ENCODE measurements at places on chromosomes 7 and 10.
A peak's percentile ranks its signal among the peaks of the same experiment; 100 is the strongest.

DNA sequence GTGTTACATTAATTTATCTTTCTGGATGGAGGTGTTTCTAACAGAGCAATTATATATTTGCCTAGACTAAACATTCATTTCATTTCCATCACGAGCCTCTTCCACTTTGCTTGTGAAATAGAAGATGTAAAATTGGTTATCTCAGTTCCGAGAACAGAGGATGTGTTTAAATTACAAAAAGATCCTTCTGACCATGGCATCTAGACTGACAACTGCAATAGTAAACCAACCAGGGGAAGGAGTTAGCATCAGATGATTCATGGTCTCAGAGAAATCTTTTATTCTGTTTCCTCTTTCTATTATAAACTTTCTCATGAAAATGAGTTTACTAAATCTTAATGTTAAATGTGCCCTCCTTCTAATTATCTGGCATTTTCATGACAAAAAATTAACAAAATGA is 149.8 kb upstream of the WDR11 start:
- DNase-seq, result no peak

- peak; percentile 80 for DNase-seq
Measured at GRCh38 chr10:79241990-79242619, 105.2 kb upstream of the PPIF start.

DNA sequence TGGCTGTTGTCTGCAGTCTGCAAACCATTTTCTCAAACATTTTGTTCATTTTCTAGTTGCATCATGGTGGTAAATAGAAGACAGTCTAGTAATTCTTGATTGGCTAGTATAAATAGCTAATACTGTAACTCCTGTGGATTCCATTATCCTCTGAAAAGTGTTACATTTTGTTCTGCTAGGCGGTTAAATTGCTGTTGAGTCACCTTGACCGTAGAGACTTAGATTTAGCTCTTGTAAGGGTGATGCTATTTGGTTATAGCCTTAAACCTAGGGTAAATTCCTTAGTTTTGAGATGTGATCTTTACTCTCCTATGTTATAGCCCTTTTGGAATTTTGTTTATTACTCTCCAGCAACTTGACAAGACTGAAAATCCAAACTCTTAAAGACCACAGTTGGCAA is 58.8 kb downstream of the SHOC2 start:
- DNase-seq, result no peak

- DNase-seq, result no peak
Measured at GRCh38 chr7:75711656-75712514, 26.9 kb downstream of the HIP1 start.

- DNase-seq, result no peak
Measured at GRCh38 chr7:27890205-27890849, 150.4 kb downstream of the TAX1BP1 start.

- DNase-seq, result no peak
Measured at GRCh38 chr7:127702052-127702652, 50.2 kb downstream of the SND1 start.

DNA sequence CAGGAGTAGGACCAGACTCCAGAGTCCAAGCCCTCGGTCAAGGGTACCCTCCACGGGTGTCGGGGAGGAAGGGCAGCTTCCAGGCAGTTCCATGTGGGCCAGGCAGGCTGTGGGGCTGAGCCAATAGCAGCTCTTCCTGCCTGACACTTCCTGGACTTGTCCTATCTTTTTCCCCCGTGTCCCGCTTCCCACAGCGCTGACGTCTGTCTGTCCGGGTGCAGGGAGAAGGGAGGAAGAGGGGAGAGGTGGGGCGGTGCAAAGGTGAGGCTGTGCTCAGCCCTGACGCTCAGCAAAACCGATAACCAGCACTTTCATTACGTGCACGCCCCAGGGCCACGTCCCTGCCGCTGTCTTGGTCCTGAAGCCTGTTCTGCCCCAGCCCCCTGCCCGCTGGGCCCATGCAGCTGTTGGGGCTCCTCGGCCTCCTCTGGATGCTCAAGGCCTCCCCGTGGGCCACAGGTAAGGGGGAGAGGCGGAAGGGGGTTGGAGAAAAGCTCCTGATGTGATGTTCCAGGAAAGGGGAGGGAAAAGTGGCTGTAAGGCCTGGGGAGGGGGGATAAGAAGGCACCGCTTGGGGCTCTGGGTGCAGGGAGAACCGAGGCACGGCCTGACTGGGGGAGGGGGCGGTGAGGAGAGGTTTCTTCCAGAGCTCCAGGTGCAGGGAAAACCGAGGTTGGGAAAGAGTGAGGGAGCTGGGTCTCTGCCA is at the start of gene MUC3A:
TSS of gene MUC3A (plus strand) at position 308 of the 706 bp plus-strand sequence. CDS start at position 399, 91 bp downstream.
- no peak for DNase-seq

DNA sequence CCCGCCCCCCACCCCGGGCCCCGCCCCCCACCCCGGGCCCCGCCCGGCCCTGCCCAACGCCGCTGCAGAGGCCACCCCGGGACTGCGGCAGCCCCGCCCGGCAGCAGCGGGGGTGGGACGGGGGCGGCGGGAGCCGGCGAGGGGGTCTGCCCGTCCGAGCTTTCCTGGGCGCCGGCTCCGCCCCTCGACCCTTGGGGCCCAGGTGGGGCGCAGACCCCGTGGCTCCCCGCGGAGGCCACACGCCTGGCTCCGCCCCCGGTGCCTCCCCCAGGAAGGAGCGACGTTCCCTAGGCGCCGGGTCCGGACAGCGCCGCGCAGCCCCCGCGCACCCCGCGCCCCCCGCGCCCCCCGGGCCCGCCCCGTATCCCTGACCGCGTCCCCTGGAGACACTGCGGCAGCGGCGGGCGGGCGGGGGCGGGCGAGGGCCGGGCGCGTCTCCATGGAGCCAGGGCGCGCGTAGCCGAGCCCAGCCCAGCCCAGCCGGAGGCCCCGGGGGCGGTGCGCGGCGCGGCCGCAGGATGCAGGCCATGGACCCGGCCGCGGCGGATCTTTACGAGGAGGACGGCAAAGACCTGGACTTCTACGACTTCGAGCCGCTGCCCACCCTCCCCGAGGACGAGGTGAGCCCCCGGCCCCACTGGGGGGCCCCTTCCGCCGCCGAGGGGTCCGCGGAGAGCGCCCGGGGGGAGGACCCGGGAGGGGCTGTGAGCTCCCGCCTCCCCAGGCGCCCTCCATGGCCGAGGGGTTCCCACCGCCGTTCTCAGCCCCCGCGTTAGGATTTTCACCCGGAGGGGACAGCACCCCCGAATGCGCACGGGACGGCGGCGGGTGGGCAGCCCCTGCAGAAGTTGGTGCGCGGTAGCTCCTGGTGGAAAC is at the start of gene KNDC1:
TSS of gene KNDC1 (plus strand) at position 270 of the 876 bp plus-strand sequence. CDS start at position 519, 249 bp downstream.
- DNase-seq, result peak; percentile 43

GRCh38 chr10:79347894-79348639 is 798 bp downstream of the PPIF start:
- DNase-seq, result peak; percentile 84

DNA sequence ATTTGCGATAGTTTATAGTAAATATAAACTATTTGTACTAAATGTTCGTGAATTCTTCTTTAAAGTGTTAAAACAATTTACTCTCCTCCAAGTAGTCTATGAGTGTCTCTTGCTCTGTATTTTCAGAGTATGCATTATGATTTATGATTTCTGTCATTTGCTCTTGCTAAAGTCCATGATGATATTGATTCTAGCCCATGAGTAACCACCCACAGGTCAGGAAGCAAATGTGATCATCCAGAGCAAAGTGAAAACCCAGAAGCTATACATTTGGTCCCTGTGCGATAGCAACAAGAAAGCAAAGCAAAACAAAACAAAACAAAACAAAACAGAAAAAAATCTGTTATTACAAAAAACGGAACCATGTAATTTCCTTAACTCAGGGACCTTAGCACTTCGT is 225.9 kb downstream of the HDAC9 start:
- no peak for DNase-seq

DNA sequence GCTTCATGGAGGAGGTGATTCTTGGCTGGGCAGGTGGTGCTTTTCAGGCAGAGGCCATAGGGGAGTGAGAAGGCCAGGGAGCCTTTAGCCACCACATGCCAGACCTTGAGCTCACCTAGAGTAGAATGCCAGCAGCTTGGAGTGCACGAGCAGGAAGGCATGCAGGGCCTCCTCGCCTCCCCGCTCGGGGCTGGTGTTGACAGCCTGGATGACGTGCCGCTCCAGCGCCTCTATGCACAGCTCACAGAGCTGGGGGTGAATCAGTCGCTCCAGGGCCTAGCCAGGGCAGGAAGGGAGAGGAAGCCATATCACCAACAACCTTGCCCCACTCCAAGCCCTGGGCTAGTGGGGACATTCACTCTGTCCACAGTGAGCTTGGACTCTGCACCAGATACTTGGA is 15.7 kb downstream of the HPS1 start:
- DNase-seq, result no peak

DNA sequence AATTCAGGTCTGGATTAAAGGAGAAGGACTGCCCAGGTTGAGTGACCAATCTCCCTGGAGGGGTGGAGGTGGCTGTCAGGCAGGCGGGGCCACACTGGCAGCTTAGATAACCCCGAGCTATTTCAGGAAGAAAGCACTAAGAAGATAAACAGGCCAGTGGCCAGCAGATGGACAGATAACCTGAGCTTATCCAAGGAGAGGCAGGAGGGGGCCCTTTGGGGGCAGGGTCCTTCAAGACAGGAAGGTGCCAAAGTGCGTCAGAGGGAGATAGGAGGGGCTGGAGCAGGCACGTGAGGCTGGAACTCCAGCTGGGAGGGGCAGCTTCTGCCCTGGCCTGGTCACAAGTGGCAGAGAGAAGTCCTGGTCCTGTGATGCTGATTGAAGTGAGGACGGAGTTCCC is 29.8 kb upstream of the PODXL start:
- DNase-seq, result no peak

- no peak for DNase-seq
Measured at GRCh38 chr7:37229381-37229780, 219.3 kb downstream of the ELMO1 start.

DNA sequence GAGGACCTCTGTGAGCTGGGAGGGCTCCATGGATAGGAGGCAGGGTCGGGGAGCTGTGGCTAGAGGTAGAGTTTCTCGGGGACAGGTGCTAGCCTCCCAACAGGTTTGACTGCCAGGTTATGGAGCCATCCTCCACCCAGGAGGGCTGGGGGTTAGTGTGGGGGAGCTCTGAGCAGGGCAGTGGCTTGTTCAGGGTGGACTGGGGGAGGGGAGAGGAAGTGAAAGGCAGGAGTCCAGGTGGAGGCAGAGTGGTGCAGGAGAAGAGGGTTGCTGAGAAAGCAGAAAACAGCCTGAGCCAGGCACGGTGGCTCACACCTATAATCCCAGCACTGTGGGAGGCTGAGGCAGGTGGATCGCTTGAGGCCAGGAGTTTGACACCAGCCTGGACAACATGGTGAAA is 40.5 kb upstream of the HSPB1 start:
- no peak for DNase-seq

GRCh38 chr10:119706521-119707278 is 19.1 kb upstream of the INPP5F start:
- DNase-seq, result no peak

DNA sequence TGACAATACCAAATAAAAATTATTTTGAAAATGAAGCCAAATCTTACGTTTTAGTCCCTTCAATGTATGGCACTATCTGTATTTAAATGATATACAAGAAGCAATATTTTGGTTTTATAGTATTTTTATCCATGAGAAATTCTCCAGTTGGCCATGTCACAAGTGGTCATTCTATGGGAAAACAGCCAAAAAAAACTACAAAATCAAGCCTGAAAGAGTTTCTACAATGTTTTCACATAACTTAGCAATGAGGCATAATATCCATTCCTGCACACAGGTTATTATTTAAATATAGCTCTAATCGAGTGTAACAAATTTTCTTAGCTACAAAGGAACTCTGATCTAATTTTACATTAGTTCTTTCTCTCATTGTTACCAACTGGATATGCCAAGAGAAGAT is 5.4 kb downstream of the RAB11FIP2 start:
- no peak for DNase-seq

DNA sequence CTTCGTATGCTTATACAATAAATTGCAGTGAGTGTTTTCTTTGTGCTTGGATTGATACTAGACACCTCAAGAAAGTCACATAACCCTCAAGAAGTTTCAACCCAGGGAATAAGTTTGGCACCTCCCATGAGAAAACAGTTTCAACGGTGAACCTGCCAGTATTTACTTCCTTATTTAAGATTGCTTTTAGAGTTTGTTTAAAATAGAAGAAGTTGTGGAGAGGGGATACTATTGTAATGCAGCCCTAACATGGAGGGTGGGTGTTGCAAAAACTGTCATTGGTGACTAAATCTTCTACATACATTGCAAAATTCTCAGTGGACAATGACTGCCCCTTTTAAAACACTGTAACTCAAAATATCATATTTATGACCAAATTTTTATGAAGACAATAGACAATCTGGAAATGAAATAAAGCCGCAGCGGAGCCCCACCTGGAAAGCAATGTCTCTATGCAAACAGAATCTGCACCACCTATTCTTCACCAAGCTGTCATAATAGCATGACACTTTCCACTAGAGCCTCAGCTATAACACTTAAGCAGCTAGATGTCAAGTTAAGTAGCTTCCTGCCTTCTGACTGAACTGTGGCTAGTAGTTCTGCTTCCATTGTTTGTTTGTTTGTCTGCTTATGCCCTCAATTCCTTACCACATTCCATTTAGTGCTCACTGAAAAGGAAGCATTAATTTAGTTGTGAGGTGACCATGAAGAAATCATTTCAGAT is 98.2 kb downstream of the MDFIC start:
- DNase-seq, result no peak

GRCh38 chr10:2222631-2223030 is 485.3 kb upstream of the ADARB2 start:
- DNase-seq, result no peak

DNA sequence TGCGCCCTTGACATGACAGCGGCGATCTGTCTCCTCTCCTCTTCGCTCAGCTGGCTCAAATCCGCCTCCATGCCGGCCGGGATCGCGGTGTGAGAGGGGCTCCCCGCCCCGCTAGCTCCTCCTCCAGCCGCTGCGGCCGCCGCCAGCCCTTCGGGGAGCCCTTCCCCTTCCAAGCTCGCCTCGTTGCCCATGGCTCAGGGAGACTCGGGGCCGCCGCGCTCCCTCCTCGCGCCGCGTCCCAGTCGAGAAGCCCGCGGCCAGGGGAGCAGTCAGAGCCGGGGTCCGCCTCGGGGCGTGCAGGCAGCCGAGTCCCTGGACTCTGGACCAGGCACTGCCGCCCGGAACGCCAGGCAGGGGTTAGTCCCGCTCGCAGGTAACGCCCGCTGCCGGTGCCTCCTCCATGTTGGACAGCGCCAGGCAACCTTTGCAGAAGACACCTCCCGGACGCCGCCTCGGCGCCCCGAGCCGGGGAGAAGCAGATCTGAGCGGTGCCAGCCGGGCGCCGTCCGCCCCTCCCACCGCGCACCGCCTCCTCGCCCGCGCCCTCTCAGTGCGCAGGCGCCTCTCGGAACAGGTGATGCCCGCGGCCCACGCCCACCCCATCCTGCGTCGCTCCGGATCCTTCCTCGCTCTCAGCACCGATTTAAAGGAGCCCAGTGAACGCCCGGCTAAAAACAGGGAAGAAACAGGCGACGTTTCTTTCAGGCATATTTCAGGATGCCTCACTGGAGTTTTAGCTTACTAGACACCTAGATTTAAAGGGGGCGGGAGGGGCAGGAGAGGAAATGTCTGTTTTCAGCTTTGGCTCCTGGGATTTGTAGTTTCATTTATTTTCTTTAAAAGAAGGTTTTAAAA is at the start of gene PCLO:
TSS of gene PCLO (minus strand) at position 483 of the 855 bp plus-strand sequence. CDS start at position 191, 292 bp downstream.
- DNase-seq, result peak; percentile 80

DNA sequence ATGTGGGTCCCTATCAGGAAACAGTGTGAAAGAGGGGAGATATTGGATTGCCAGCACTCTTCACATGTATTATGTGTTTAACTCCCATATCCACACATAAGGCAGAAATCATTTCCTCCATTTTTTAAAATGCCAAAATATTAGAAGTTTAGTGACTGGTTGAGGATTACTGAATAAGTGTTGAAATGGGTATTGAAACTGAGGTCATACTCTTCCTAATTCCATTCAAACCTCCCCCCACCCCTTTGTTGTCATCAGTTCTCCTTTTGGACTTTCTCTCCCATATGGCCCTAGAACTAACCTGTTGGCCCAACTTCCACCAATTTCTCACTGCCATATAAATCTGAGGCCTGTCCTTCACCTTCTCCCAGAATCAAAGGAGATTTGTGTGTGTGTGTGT is 81.6 kb downstream of the EVX1 start:
- DNase-seq, result no peak
